ENCODE measurements at places on chromosomes 16 and 17.
A peak's percentile ranks its signal among the peaks of the same experiment; 100 is the strongest.

DNA sequence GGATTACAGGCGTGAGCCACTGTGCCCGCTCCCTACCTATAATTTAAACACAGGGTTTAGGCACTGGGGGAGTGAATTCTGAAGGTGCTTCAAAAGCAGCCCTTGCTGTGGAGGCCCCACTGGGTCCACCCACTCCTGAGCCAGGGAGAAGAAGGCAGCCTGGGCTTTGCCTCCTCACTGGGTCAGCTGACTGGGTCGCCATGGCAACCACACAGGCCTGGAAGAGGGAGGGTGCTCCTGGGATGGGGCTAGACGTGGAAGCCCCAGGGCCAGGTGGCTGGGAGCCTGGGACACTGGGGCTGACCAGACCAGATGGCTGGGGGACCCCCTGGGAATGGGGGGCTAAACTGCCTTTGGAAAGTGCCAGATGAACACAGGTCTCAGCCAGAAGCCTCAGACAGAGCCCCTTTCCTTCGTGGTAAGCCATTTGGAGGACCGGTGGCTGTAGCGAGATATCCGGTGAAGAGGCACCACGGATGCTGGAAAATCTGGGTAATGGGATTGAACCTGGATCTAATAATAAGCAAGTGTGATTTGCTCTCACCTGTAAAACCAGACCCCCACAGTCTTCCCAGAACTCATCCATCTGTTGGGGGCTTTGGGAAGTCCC, 32.9 kb downstream of the TRARG1 start:
- DNase-seq, result no peak

DNA sequence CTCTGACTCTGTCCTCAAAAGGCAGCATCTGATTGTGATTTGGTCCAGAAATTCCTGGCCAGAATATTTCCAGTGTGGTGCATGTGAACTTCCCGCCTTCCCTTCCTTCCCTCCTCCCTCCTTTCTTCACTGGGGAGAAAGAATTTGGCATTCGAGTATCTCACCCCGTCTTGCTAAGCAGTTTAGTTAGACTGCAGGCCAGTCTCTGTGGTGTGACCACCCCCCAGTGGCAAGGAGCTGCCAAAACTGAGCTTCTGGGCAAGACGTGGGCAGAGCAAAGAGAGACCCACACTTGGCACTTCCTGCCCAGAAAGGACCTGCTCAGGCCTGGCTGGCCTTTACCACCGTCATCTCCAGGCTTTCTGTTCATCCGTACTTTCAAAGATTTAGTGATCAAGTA, 36.4 kb downstream of the SNX20 start:
- DNase-seq, result peak; percentile 55

- no peak for DNase-seq
Observed at GRCh38 chr17:48043176-48043575, 5.0 kb upstream of the NFE2L1 start.

- DNase-seq, result no peak
Observed at GRCh38 chr17:8477715-8478441, 42.2 kb downstream of the NDEL1 start.

DNA sequence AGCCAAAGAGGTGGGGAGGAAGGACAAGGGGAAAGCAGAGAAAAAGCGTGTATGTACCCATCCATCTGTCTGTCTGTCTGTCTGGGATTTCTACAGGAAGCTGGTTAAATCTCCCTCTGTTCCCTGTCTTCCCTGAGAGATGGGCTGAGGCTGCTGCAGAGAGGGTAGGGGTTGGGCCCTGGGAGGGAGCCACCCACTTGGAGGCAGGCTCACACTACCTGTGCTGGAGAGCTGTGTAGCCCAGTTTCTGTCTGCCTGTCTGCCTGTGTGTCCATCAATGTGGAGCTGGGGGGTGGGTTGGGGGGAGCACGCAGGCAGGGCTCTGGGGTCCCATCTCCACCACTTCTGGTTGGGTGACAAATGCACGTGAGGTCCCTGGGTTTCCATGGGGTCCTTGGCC, 18.6 kb upstream of the C17orf113 start:
- DNase-seq, result no peak

GRCh38 chr17:47066095-47066494, 87.0 kb upstream of the RPRML start:
- DNase-seq, result no peak

- DNase-seq, result no peak
Observed at GRCh38 chr17:46139432-46140210, 53.6 kb downstream of the KANSL1 start.

GRCh38 chr16:77833921-77834634, 45.7 kb downstream of the VAT1L start:
- DNase-seq, result peak; percentile 66

GRCh38 chr16:78333808-78334207, 234.4 kb downstream of the WWOX start:
- no peak for DNase-seq

DNA sequence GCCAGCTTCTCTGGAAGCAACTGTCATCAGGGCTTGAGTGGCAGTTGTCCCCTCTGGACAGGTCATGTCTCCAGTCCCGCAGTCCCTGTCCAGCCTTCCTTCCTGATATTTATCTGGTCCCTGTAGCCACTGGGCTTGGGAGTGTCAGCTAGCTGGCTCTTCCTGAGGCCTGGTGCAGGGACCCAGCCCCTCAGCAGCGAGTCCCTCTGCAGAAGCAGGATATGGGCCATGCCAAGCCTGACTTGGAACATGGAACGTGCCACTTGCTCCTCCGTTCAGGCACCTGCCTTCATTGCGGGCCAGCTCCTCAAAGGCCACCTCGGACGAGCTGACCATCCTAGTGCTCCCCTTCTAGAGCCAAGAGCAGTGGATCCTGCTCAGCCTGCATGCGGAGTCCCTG, 26.3 kb downstream of the DRC3 start:
- DNase-seq, result no peak

GRCh38 chr16:57606147-57606846, 22.1 kb upstream of the ADGRG1 start:
- DNase-seq, result no peak

DNA sequence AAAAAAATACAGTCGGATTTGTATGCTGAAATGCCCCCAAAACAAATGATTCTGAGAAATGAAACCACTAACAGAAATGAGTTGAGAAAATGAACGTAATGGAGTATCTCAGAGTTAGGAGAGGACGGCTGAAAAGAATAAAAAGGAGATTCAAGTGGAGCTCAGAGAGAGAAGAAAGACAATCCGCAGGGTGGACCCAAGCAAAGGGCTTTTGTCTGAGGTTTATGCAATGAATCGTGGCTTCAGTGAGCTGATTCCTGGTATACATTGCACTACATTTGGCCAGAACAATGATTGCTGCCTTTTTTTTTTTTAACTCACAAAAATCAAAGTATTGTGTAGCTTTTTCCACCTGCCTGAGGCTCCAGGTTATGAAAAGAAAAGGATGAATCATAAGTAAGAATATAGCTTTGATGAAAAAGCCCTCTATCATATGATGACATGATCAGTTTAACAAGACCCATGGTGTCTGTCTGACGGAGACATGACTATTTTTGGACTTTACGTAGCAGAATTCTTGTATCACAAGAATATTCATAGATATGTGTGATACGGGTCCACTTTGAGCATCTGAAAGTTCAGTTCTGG, 4.4 kb upstream of the MED9 start:
- no peak for DNase-seq

DNA sequence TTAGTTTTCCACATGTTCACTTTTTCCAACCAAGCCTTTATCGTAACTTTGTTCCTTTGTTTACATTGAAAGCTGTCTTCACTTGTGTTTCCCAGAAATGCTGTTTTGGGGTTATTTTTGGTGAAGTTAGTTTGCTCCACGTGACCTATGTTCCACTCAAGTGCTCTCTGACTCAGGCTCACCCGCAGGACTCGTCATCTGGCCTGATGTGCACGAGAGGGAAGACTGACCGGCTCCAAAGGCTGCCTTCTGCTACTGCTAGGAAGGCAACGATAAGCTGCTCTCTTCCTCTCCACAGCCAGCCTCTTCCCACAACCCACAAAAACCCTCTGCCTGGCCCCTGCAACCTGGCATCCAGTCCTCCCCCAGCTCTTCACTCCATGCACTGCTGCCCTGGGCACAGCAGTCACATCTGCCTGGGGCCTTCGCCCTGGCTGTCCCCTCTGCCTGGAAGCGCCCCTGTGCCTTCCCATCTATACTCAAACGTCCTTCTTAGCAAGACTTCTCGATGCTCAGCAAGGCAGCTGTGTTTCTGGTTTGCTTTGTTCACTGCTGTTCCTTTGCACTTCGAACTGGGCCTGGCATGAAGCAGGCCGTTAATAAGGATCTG, 28.0 kb downstream of the ZCCHC14 start:
- peak; percentile 90 for DNase-seq

- no peak for DNase-seq
Observed at GRCh38 chr16:1316033-1316405, 6.6 kb downstream of the UBE2I start.

DNA sequence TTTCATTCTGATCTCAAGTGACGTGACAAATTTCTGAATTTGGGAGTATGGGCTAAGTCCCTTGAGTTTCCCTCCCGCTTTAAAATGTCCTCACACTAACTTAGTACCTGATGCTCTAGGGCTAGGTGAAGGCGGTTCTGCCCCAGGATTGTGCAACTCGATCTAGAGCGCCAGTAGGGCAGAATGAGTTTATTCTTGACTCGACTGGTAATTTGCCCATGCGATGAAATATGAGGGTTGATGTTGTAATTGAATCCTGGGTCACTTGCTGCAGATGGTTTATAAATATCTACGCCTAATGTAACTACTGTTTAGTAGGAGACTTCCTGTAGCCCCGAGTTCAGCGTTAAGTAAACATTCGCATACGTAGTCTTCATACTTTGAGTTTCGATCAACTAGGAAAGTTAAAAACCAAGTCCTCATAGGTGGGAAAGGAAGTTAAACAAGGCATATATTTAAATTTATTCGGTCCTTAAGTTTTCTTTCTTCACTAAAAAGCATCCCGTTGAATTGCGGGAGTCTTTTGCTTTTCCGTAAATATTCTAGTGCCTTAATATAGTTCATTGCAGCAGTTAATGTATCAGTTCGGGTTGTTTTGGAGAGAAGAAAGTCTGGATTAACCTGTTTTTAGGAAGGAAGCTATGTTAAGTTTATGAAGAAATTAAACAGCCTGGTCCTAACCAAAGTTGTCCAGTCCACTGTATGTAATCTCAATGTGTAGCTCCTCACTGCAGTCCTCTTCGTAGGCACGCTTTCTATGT, 1.6 kb downstream of the CTCF start:
- DNase-seq, result peak; percentile 35

GRCh38 chr17:71453876-71454422, 666.9 kb upstream of the SOX9 start:
- DNase-seq, result no peak

DNA sequence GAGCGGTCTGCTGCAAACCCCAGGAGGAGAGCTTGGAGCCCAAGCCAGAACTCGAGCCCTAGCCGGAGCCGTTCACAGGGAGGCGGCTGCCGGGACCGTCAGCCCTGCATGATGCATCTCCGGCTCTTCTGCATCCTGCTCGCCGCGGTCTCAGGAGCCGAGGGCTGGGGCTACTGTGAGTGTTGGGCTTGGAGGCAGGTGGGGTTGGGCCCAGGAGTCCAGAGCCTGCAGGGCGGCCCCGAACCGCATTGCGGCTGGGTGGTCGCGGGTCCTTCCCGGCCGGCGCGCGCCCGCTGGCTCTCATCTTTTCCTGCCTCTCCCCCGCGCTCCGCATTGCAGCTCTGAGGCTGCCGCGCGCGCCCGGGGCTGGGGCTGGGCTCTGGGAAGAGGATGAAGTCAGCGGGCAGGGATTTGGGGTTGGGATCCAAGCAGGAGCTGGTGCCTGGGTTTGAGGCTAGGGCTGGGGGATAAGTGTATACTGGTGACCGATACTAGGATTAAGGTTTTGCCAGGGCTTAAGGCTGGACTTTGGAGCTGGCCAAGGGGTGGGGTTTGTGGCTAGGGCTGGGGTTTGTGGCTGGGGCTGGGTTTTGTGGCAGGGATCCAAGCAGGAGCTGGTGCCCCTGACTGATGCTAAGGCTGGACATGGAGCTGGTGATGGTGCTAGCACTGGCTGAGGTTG, 532 bp downstream of the CNTNAP1 start:
- DNase-seq, result peak; percentile 78

DNA sequence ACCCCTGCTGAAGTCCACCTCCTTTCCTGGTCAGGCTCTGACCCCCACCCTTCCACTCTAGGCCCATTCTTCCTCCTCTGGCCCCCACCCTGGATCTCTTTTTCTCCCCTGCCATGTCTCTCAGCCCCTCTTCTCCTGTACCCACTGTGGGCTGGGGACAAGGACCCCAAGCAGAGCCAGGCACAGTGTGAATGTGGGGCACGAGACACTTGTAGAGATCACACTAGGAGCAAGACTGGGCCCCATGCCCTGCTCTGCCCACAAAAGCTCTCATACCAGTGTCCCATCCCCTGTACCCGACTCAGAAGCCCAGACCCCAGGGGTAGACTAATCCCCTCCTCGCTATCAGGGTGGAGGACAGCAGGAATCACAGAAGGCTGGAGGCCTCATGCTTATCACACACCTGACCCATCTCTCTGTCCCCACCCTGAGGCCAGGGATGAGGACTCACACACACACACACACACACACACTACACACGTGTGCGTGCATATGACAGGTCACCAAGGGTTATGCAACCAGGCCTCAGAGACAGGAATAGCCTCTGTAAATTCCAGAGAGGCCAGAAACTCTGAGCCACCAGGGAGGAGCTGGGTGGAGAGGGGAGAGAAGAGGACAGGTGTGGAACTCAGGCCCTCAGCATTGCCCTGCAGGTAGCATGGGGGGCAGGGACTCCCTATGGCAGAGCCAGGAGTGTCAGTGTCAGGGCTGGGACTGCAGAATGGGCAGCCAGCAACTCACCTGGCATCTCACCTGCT, 21.1 kb downstream of the ARHGAP27 start:
- no peak for DNase-seq

DNA sequence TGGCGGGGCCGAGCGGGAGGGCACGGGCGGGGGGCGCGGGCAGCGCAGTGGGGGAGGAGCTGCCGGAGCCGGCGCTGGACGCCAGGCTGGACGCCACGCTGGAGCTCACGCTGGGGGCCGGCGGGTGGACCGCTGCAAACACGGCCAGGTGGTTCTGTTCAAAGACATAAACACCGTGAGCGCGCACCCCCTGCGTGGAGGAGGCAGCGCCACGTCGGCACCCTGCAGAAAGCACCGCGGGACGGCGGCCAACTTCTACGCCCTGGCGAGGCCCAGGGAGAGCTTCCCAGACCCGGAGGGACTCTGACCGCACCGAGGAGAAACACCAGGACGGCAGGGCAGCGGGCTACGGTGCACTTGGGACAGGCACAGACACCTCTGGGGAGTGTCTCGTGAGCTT, 29.3 kb downstream of the UNKL start:
- no peak for DNase-seq

GRCh38 chr17:16255481-16255921, 38.5 kb downstream of the PIGL start:
- DNase-seq, result peak; percentile 44

DNA sequence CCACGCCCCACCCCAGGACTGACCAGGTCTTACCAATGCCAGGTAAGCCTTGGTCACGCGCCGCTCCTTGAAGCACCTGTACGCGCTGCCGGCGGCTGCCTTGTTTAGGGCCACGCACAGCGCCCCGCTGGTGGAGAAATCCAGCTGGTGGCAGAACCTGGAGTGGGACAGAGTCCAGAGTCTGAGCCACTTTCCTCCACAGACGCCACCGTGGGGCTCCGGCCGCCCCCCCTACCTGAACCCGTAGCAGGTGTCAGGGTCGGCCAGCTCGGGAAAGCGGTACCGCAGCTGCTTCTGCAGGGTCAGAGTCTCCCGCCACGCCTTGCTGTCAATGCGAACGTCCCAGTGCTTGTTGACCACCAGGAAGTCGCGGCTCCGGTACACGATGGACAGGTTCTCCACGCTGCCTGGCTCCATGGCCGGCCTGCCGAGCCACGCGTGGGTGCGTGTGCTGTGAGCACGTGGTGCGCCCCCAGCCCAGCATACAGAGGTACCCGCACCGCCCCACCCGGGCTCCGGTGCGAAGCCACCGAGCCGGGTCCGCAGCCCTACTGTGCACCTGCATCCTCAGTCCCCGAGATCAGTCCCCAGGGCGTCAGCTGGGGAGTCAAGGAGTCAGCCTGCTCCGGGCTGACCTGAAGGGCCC, 737 bp downstream of the RPUSD1 start:
- DNase-seq, result no peak
